ENCODE measurements at places on chromosomes 5 and 9.

- DNase-seq, result no peak
Measured at GRCh38 chr5:142671801-142672200, 14.1 kb downstream of the FGF1 start.

DNA sequence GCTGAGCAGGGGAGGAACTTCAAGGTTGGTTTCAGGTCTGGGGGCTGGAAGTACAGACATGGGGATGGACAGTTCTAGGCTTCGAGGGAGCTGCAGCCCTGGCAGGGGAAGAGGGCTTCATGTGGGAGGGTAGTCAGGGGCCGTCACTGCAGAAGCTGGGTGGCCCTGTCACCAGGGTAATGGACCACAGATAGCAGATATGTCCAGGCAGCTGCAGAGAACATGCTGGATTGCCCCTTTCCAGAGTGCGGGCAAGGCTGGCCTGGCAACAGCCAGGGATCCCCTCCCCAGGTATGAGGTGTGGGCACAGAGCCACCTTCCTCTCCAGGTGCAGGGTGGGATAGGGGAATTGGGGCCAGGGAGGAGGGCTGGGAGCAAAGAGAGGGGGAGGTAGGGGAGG lies 206.5 kb downstream of the GADD45G start:
- no peak for DNase-seq

- DNase-seq, result no peak
Measured at GRCh38 chr5:177596775-177597238, 3.1 kb upstream of the B4GALT7 start.

GRCh38 chr5:152546493-152546892 lies 141.4 kb upstream of the NMUR2 start:
- DNase-seq, result no peak

GRCh38 chr9:70618784-70619183 lies 204.3 kb upstream of the KLF9 start:
- DNase-seq, result no peak

DNA sequence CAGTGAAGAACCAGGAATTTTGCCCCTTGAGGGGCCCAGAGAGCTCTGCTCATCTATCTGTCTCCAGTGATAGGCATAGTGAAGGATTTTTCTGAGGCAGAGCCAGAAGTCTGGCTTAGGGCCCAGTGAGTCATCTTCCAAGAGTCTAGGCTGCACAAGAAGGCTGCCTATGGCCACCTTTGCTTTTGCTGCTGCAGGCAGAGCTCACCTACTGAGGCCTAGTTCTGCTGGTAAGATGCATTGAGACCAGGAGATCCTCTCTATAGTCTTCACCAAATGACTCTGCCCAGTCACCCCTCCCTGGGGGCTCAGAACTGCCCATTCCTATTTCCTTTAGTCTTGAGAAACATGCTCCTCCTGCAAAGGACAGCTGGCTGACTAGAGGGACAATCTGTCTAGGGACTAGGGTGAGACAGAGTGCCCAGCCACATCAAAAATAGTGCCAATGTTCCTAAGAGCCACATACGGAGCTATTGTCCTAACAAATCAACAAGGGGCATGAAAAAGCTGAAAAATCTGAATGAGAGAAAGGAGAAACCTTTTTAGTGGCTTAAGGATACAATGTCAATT lies 40.3 kb upstream of the CDKN2AIPNL start:
- no peak for DNase-seq

DNA sequence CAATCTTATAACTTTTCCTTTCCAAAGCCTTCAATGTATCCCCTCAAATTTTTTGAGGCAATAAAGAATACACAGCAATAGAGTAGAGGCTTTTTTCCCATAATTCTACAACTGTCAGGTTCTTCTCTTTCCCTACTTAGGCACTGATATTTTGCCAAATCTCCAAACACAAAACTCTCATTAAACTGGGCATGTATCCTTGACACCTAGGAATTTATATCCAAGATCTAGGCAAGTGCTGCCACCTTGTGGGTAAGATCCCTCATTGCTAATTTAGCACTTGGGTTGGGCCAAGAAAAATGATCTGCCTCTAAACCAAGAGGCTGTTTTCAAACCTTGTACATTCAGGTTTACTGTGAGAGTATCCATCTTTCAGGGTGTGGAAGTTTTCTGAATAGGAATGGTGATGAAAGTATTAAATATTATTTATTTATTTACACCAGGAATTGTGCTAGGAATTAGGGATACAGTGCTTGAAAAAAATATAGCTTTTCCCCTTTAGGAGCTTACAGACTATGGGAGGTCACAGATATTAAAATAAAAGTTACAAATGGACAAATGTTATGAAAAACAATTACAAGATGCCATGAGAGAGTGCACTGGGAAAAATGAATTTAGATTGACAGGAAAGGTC lies 17.6 kb downstream of the TSTD2 start:
- peak; percentile 44 for DNase-seq

DNA sequence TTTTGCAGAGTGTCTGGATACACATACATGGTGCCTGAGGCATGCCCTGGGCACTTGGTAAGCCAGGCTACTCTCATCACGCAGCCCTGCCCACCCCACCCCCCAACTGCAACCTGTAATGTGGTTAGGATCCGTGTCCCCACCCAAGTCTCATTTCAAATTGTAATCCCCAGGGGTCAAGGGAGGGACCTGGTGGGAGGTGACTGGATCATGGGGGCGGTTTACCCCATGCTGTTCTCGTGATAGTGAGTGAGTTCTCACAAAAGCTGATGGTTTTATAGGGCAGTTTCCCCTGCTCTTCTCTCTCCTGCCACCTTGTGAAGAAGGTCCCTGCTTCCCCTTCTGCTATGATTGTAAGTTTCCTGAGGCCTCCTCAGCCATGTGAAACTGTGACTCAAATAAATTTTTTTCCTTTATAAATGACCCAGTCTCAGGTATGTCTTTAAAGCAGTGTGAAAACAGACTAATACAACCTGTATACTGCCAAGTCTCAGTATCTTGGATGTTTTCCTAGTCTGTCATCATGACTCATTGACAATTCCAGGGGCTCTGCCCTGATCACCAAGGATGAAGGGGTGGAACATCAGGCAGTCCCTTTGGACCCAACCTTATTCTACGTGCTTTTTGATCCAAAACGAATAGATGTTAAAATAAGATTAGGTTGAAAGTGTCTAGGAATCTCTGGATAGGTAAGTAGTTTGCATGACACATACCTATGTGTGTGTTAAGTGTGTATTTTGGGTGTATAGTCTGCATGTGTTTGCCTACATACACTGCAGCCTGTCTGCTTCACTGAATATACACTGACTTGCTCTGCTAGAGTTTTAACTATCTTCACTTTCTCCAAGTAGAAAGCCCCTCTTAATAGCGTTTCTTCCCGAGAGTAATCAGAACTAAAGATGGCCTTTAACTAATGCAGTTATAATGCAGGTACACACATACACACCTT lies 293.8 kb downstream of the SLIT3 start:
- DNase-seq, result no peak

- no peak for DNase-seq
Measured at GRCh38 chr9:112119225-112120029, 55.7 kb downstream of the SUSD1 start.

- DNase-seq, result no peak
Measured at GRCh38 chr5:111993242-111993641, 236.2 kb upstream of the NREP start.

DNA sequence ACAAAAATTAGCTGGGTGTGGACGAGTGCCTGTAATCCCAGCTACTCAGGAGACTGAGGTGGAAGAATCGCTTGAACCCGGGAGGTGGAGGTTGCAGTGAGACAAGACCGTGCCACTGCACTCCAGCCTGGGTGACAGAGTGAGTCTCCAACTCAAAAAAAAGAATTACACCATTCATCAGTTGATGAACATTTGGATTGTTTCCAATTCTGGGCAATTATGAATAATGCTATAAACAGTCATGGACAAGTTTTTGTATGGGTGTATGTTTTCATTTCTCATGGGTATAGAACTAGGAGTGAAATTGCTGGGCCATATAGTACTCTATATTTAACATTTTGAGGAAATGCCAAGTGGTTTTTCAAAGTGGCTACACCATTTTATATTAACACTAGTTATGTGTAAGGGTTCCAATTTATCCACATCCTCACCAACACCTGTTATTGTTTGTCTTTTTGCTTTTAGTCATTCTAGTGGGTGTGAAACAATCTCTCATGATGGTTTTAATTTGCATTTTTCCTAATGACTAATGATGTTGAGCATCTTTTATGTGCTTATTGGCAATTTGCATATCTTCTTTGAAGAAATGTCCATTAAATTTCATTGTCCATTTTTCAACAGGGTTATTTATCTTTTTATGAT lies 9.0 kb upstream of the CCDC125 start:
- no peak for DNase-seq

DNA sequence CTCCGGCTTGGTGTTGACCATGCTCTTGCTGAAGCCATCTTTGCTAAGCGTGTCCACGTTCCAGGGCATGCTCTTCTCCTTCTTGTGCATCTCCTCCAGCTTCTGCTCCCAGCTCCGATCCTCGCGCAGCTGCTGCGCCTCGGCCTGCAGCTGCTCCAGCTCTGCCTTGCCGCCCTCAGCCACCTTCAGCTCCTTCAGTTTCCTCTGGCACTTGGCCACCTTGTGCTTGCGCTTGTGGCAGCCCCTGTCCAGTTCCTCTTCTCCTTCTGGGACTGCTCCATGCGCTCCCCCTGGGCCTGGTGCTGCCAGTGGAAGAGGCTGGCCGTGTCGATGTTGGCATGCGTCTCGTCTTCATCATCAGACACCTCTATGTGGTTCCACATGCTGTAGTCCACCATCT lies 128.3 kb upstream of the CLINT1 start:
- DNase-seq, result no peak

GRCh38 chr9:13967011-13967410 lies 346.9 kb downstream of the NFIB start:
- DNase-seq, result no peak

DNA sequence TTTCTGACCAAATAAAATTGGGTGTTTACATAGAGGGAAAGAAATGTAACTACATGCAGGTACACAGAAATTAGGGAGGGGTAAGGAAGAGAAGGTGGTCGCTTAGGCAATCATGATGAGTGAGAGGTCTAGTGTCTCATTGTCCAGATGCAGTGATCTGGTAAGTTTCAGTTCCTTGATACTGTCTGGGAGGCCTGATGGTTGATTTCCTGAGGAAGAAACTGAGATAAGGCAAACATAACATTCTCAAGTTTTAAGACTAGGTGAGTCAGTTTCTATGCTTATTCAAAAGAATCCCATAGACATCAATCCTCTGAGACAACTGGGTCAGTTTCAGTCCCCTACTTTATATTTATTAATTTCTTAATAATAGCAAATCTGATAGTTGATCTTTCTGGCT lies 843.3 kb upstream of the CDH10 start:
- no peak for DNase-seq

DNA sequence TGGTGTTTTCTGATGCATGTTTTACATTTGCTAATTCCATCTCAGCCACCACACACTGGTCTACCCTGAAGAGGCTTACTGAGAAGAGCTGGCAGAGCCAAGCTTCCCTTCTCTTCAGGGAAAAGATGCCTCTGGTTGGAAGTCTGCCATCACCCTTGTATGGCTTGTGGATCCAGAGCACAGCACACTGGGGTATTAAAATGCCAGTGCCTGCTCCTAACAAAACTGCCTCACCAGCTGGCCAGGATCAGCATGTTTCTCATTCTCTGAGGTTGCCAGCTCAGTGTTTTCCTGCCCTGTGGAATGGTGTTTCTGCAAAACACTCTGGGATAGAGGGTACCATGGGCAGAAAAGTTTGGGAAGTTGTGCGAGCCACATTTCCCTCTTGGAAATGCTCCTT lies 31.6 kb upstream of the ZNF618 start:
- no peak for DNase-seq

DNA sequence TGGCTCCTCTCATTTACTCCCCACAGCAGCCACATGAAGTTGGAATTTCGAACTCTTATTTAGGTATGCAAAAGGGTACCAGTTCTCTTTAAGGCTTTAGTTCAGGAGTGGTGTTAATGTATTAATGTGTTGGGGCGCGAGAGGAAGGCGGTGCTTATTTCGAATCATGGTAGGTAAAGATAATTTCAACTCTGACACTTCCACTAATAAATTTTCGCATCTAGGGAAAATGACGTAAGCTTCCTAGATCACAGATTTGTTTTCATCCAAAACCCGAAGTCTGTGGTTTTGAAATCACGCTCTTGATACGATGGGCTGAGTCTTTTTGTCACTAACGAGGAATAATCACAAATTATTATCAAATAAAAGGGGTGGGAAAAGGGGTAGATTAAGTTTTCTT lies 681 bp downstream of the PPWD1 start:
- no peak for DNase-seq

- DNase-seq, result no peak
Measured at GRCh38 chr5:118173340-118173739, 815.0 kb downstream of the DTWD2 start.

GRCh38 chr5:170751631-170752030 lies 31.9 kb upstream of the GABRP start:
- no peak for DNase-seq

DNA sequence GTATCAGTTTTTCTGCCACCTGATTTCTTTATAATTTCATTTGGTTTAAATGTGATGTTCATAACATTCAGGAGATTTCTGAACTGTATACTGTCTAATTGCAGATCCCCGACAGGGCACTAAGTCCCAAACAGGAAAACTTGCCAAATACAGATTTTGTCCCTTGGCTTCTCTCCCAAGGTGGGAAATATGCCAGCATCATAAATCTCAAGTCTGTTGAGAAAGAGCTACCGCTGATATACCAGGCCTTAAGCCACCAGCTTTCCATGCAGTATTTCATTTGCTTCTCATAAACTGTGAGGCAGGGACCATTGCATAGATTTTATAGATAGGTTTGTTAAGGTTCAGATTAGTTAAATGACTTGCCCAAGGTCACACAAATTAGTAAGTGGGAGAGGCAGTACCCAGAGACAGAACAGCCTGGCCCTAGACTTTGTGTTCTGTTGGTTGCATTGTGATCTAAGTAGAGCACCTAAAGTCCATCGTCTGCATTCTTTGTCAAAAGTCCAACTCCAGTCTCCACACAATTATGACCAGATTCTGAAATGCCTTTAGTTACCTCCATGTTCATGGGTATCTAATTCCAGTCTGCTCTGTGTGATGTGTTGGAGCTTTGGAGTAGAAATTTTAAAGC lies 16.2 kb downstream of the GPR21 start:
- no peak for DNase-seq

All from hematopoietic multipotent progenitor cell (in vitro differentiated cells).